Natural killer cell (primary cell): ENCODE measurements at places on chromosomes 3 and 15.

DNA sequence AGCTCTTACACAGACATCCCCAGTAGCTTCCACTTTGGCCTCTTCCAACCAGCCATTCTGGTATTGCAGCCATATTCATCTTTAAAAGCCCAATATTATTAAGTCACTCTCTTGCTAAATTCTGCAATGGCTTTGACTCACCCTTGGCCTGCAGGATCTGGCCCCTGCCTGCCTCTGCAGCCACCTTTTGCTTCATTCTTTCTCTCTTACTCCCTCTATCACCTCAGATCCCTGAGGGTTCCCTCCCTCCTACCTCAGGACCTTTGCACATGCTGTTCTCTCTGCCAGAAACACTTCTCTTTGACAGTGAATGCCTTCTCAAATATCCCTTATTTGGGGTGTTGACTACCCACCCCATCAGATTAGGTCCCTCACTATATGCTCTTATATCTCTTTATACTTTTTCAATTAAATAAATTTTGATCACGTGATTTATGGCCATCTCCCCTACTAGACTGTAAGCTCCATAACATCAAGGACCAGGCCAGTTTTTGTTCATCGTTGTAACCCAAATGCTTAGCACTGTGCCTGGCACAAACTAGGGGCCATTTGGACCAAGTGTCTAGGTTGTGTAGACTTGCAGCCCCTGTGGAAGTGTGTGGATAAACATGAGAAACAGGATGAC lies 32.3 kb upstream of the UBE2Q2 start:
- no peak for DNase-seq

DNA sequence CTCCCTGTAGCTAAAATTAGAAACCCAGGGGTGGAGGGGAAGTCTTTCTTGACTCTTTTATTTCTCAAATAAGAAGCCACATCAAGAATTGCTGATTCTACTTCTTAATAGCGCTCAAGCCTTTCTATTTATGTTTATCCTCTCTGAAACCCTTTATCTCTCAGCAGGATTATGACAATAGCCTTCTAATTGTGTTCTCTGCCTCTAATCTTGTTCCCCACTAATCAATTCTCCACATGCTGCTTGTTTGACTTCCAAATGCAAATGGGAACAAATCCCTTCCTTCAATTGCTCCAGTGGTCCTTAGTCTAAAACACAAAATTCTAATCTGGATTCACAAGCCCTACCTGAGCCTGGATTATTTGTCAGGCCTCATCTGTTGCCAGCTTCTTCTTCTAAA lies 43.7 kb upstream of the CFAP20DC start:
- no peak for DNase-seq

- no peak for DNase-seq
Measured at GRCh38 chr15:79834495-79834894, 62.3 kb downstream of the MTHFS start.

GRCh38 chr15:47504624-47505256 lies 212.6 kb upstream of the SEMA6D start:
- no peak for DNase-seq

- DNase-seq = no peak
Measured at GRCh38 chr3:86982883-86983282, 8.1 kb downstream of the VGLL3 start.

DNA sequence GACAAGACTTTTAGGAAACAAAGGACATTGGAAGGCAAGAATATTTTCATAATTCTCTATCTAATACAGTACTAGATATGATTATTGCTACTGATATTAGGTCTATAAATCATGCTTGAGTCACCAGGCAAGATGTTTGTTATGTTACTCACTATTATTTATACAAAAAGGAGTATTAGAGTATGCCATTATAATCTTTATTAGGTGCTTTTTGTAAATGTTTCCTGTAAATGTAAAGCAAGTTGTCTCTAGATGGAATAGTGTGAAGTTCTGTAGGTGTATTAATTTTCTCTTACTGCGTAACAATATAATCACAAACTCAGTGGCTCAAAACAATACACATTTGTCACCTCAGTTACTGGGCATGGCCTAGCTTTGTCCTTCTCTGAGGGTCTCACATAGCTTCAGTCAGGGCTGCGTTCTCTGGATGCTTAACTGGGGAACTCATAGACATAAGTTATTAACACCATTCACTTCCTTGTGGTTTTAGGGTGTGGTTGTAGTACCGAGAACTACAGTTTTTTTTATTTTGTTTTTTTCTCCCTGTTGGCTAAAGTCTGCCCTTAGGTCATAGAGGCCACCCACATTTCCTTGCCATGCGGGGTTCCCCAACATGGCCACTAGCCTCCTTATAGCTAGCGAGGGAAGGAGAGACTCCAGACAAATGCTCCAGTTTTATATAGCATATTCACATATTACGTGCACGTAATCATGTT lies 20.3 kb upstream of the MAP3K13 start:
- no peak for DNase-seq

GRCh38 chr3:177514611-177515499 lies 317.6 kb upstream of the TBL1XR1 start:
- DNase-seq = no peak

DNA sequence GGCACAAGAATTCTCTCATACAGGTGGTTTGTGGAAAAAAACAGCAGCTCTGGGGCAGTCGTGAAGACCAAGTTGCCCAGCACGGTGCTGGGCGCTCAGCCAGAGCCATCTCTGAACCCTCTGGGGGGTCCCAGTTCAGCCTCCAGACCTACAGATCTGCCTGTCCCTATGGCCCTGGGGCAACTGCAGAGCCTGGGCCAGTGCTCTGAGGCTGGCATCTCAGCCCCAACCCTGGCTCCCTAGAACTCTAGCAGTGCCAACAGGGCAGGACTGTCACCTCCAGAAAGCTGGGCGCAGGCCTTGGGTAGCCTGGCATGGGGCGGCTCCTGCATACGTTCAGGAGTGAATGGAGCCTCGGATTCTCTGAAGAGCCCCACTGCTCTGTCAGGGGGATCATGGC lies 44.7 kb downstream of the DNAJB8 start:
- DNase-seq = no peak
